ENCODE measurements at places on chromosomes 13 and 19.

DNA sequence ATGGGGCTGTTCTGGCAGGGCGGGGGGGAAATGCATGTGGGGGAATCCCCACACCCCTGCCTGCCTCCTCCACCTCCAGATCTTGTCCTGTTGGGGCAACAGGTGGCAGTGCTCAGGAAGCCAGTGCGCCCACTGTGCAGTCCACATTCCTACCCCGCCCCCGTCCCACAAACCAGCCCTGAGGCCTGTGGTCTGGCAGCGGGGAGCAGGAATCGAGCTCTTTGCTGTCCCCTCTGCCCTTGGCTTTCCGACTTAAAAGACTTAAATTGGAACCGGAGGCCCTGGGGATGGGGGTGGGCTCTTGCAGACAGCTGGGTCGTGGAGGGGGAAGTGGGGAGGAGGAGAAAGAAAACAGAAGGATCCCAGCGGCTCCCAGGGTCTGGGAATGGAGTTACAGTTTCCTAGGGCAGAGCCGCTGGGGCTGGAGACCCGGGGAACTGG is 4.3 kb downstream of the NANOS3 start:
- no peak for DNase-seq

DNA sequence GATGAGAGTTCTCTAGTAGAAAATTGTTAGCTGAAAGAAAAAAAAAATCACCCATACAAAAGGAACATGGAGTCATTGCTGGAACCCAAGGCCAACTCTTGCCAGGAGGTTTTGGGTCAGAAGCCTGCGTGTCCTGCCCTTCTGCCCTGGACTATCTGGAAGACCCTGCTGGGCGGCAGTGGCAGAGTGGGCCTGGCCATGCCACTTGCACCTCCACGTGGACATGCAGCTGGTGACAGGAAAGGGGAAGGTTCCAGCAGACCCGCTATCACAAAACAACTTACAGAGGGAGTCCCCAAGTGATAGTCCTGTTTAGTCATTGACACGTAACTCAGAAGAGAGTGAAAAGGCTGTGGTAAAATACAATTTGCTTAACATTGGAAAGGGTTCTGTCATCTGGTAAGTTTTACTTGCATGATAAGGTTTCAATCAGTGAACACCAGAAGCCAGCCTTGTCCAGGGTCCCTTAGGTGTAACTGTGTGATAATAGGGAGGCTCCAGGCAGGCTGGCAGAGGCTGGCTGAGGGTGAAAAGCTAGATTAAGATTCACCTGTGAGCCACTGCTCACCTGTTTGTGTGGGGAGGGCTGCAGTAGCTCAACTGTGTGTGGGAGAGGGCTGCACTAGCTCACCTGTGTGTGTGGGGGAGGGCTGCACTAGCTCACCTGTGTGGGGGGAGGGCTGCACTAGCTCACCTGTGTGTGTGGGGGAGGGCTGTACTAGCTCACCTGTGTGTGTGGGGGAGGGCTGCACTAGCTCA is 47.8 kb downstream of the COL4A2 start:
- DNase-seq, result no peak

DNA sequence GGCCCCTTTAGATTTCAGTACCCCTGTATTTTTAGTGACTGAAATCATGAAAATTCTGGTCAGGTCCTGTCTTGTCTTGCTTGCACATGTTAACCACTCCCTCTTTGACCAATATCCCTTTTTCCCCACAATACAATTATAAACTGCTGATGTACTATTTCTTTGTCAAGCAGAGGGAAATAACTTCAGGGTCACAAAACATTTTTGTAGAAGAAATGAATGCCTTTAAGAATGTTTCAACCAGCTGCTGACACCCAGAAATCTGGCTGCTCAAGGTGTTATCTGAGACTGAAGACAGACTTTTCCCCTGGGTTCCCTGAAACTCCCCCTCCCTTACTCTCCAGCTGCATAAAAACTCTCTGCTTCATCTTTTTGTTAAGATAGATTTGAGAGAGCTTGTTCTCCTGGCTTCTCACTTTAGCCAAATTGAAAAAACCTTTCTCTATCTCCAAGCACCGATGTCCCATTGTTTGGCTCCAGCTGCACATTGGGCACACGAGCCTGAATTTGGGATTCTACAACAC is 18.4 kb upstream of the ACOD1 start:
- DNase-seq, result no peak

GRCh38 chr19:19540064-19540714 is 2.1 kb downstream of the CILP2 start:
- DNase-seq, result no peak
